Myocyte (in vitro differentiated cells): ENCODE measurements at places on chromosomes 3 and 15. TPM values are rescaled to one million over a fixed set of nuclear protein-coding genes. Genes with fewer than 3 reads are reported as not detected.

WDR73 gene
- 18.9 and 24.5 TPM in 2 replicates for total RNA-seq

SAMMSON gene
- 0.08 TPM in 1 of 2 replicates, not detected in the other for total RNA-seq

DNA sequence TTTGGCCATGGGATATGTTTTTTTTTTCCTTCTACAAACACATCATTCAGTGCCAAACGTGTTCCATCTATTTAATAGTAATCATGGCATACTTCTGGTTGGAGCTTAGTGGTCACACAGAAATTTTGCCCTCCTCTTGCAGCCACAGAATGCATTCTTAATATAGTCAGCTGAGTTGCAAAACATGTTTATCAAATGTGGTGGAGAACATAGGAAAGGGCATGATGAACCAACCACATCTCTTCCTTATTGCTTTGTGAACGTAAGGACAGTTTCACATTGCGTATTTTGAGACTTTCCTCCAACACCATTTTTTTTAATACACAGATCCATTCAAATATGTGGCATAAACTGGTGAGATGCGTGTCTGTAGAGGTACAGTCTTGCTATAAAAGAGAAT, 106.8 kb downstream of the BBX start:
- DNase-seq: peak; percentile 34

GOLGA8K gene
- total RNA-seq: not detected in 2 replicates

GRCh38 chr15:60781211-60781713, 302.3 kb upstream of the ICE2 start:
- no peak for DNase-seq

GRCh38 chr3:197960694-197961581, 921 bp downstream of the LMLN start:
- DNase-seq: peak; percentile 47

GRCh38 chr3:102419786-102420185, 15.0 kb upstream of the ZPLD1 start:
- DNase-seq: no peak
